Naive thymus-derived CD8-positive, alpha-beta T cell (primary cell): ENCODE measurements at places on chromosomes 7 and 10.
A peak's percentile ranks its signal among the peaks of the same experiment; 100 is the strongest.

DNA sequence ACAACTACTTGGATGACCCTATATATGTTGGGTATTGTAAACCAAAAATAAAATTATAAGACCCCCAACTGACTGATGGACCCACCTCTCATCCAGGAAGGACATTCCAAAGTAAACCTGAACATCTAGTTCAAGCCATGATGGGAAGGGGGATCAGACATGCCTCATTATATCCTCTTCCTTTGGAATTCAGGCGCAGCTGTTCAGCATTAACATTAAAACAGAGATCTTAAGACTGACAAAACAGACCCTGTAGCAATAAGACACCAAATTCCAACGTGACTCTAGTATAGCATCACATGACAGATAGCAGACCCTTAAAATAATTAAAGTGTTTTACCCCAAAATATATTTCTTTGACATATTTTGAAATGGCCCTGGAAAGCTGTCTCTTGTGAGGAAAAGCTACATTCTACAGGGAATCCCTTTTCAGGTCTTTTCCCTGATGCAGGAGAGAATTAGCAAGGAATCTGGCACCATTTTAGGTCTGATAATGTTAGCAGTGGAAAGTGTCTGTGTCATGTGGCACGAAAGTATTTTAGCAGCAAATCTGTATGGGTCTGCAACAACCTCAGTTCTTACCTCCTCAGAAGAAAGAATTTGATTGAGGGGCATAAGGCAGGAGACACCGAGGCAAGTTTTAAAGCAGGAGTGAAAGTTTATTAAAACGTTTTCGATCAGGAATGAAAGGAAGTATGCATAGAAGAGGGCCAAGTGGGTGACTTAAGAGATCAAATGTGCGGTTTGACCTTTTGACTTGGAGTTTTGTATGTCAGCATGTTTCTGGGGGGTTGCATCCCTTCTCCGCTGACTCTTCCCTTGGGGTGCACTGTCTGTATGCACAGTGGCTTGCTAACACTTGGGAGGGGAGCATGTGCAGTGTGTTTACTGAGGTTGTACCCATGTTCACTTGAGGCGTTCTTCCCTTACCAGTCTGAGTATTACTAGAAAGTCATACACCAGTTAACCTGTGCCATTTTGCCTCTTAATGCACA is 236.6 kb upstream of the PPP1R3A start:
- H3K27me3 ChIP-seq: no peaks in the 10 kb centered on the region
- no peak overlapping the region for H3K4me3 ChIP-seq
- H3K36me3 ChIP-seq: no peaks in the 10 kb centered on the region
- no peaks in the 10 kb centered on the region for H3K4me1 ChIP-seq
- no peak for DNase-seq

GRCh38 chr10:8969853-8970252 is 915.4 kb downstream of the GATA3 start:
- no peak overlapping the region for H3K27ac ChIP-seq
- H3K4me3 ChIP-seq: no peak overlapping the region
- H3K36me3 ChIP-seq: no peaks in the 10 kb centered on the region
- H3K4me1 ChIP-seq: no peaks in the 10 kb centered on the region
- H3K27me3 ChIP-seq: no peaks in the 10 kb centered on the region
- no peak for DNase-seq

DNA sequence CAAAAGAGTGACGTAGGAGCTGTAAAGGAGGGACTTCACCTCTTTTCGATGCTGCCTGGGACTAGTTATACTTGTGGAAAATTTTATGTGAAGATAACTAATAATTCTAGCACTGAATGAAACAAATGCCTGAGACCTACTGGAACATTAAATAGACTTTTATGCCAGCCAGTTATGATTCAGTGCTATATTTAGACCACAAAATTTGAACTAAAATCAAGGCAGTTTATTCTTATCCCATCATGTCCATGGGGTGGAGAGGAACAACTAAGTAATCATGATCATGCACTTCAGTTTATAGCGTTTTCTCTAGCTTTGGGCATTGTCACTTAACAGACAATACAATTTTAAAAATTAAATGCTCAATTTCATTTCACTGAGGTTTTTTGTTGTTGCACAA is 76.7 kb downstream of the ZEB1 start:
- peaks cover 10% of the 10 kb centered on the region for H3K36me3 ChIP-seq
- H3K27me3 ChIP-seq: no peaks in the 10 kb centered on the region
- H3K4me3 ChIP-seq: no peak overlapping the region
- no peak for DNase-seq

DNA sequence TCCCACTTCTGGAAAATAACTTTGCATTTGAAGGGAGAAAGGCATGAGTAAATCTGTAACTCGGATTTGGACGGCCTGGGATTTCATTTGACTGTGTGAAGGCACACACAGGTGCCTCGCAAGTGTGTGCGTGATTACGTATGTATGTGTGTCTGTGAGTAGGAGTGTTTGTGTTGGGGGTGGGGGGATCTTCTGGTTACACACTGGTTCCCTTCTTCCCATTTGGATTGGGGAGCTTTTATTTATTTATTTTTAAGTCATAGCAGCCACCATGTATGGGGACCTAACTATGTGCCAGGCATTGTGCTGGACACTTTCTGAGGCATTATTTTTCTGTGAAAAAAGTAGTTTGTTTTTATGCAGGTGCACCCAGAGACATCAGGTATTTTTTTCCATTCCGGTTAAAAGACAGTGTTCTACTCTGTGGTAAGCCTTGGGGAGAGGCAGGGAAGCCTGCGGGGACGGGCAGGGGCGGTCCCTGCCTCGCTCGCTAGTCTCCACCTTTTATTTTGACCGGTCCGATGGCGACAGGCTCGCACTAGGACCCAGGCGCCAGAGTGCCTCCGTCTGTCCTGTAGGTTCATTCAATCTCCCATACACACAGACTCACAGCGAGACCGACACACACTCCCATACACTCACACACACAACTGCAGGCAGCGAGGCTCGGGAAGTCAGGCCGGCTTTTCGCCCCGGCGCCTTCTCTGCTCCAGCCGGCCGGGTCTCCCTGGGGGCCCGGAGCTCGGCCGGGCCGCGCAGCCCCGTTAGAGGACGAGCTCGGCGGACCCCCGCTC is at the start of gene MXI1:
TSS of gene MXI1 (plus strand) at position 595 of the 794 bp plus-strand sequence. CDS start 204 bp downstream, outside the sequence.
- H3K27me3 ChIP-seq: peaks cover 3% of the 10 kb centered on the region
- peak within 1 kb of the TSS; percentile 98 for H3K4me3 ChIP-seq
- H3K27ac ChIP-seq: peak within 1 kb of the TSS; percentile 85
- no peaks in the 10 kb centered on the region for H3K36me3 ChIP-seq
- no peak for DNase-seq
